ENCODE measurements at places on chromosomes 6 and 20.

DNA sequence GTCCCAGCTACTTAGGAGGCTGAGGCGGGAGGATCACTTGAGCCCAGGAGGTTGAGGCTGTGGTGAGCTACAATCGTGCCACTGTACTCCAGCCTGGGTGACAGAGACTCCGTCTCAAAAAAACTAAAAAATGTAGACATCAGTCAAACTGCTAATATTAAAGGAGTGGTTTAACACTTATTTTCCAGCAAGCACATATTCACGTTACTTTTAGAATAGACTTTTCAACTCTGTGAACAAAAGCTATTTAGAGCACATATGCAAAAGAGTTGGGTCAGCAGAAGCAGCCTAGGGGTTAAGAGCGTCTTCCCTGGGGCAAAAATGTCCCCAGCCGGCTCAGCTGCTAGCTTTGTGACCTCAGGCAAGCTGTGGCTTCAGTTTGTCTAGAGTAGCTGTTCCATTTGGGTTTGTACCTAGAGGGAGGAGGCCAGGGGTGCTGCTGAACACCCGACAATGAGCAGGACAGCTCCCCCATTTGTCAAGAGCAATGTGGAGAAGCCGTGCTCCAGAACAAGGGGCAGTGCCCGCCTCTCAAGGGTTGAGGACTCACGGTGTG is 62.5 kb upstream of the PTGIS start:
- DNase-seq = no peak

- DNase-seq = no peak
These were observed 302.7 kb upstream of the ZFP64 start for GRCh38 chr20:52494244-52494643.

DNA sequence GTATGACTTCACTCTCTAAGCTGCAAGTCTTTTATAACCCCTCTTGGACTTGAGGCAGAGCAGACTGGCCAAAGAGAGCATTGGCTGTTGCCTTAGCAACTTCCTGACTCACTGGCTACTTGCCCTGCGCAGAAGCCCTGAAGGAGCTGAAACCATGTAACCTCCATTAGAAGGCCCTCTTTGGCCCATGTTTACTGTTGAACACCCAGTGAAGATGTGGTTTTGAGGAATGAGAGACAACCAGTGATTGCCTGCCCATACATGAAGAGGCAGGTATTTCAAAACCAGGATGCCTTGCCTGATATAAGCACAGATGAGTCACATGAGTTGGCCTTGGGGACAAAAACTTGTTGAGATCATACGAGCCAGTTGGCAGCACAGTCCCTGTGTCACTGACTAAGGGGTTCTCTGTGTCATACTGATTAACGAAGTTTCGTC is 182.5 kb downstream of the EDN1 start:
- peak; percentile 20 for DNase-seq

- DNase-seq = no peak
These were observed 257.5 kb downstream of the ARID1B start for GRCh38 chr6:157034436-157035230.

DNA sequence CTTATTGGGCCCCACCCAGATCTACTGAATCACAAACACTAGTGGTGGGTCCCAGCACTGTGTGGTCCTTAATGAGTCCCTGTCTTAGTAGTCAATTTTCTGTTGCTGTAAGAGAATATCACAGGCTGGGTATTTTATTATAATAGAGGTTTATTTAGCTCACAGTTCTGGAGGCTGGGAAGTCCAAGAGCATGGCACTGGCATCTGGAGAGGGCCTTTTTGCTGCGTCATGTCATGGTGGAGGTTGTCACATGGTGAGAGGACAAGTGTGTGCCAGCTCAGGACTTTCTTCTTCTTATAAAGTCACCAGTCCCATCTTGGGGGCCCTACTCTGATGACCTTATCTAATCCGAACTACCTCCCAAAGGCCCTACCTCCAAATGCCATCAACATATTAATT is 105.0 kb downstream of the PPP1R14C start:
- no peak for DNase-seq

DNA sequence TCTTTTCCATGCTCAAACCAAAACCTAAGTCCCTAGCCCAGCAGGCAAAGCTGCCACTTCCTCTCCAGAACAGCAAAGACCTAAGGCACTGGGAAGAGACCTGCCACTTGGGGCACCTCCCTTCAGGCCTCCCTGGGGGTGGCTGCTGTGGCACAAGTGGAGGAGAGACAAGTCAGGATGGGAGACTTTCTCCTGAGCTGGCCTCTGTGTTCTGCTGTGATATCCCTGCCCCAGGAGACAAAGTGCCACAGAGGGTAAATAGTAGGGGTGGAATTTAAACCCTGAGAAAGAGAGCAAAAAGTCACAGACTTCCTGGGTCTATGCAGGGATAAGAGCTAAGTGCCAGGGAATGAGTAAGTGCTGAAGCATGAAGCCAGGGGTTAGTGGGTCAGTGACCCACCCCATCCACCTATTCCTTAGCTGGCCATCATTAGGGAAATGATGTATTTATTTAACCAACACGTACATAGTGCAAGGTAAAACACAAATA is 84.2 kb downstream of the MRPL14 start:
- DNase-seq = no peak

DNA sequence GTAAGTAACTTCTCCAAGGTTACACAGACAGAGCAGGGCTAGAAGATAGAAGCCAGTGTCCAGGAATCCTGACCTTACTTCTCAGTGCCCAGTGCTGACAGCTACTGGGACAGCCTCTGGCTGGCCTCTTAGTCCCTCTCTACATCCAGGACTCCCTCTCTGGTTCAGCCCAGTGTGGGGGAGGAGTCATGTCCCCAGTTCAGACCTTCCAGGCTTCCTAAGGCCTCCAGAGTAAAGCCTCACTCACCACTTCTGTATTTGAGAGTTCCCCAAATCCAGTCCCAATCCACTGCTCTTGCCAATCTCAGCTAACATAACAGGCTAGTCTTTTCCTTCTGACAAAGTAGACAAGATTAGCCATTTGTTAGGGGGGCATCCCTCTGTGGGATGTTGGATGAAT is 36.9 kb upstream of the EPB41L1 start:
- no peak for DNase-seq

- no peak for DNase-seq
These were observed 99.3 kb downstream of the MTHFD1L start for GRCh38 chr6:150964765-150965164.

- DNase-seq = no peak
These were observed 34.0 kb upstream of the BMP6 start for GRCh38 chr6:7691675-7692452.

GRCh38 chr20:18613553-18613952 is 25.7 kb downstream of the DTD1 start:
- no peak for DNase-seq

DNA sequence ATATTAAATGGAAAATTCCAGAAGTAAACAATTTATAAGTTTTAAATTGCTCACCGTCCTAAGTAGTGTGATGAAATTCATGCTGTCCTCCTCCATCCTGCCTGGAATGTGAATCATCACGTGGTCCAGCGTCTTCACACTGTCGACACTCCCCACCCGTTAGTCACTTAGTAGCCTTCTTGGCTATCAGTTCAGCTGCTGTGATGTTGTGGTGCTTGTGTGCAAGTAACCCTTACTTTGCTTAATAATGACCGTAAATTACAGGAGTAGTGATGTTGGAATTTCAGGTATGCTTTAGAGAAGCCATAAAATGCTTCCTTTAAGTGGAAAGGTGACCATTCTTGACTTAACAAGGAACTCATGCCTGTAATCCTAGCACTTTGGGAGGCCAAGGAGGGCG is 25.2 kb downstream of the RIOK1 start:
- no peak for DNase-seq

- DNase-seq = no peak
These were observed 14.5 kb downstream of the THBS2 start for GRCh38 chr6:169239181-169239580.

DNA sequence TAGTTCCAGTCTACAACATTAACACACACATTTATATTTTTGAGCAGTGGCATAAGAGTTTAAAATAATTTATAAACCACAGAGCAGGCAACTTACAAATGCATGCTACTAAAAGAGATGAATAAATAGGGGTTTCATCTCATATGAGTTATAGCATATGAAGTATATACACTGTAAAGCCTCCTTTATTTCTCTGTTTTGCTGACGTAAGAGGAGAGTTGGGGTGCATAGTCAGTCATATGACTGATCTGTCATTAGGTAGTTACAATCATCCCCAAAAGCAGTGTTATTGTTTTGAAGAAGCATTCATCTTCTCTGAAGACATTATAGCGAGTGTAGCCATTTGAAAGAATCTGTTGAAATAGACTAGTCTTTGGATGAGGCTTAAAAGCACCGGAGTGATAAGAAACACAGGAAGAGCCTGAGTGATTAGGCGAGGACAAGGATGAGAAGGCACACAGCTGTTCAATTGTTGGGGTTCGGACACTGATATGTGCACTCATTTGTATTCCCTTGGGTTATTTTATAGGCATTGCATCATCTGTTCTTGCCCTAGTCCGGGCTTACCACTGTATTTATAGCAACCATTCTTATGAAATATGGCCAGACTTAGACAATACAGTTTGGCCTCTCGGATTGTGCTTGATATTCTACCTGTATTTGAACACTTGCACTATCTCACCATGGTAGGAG is 325.7 kb downstream of the SAMD5 start:
- DNase-seq = no peak

- no peak for DNase-seq
These were observed 114.5 kb downstream of the FYN start for GRCh38 chr6:111758608-111759329.

DNA sequence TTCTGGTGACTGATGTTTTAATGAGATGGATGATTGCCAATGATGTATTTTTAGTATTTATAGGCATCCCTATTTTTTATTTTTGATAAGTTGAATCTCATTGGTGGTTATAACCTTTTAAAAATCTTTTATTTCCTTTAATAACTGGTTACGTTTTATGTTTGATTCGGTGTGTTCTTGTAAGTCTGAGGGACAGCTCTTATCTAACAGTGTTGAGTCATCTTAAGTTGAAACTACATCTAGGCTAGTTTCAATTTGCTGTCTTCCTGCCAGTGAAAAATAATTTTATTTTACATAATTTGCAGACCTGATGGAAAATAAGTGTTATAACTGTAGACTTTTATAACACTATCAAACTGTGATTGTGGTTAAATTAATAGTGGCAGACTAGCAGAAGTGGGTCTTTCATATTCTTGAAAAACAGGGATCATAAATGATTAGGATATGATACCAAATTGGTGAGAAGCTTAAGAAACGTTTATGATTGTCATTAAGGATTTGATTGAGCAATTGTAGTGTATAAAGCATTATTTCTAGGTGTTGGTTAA is 4.6 kb downstream of the AFDN start:
- DNase-seq = no peak

GRCh38 chr6:125201961-125202729 is 48.6 kb downstream of the TPD52L1 start:
- DNase-seq = peak; percentile 43

- no peak for DNase-seq
These were observed 51.8 kb downstream of the ABRACL start for GRCh38 chr6:139080255-139080920.

DNA sequence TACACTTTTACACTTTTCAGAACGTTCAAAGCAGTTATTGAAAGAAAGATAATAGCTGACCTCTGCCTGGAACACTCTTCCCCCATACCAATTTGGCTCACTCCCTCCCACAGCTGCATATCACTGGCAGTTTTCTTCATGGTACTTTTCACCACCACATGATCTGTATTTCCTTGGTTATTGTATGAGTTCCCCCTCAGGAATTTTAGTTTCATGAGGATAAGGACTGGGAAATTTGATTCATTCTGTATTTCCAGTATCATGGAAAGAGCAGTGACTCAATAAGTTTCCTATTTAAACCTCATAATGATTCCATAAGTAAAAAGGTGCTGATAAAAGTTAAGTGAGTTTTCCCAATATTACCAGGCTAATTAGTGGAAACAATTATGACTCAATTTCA is 16.0 kb downstream of the HTR1B start:
- no peak for DNase-seq

- DNase-seq = peak; percentile 32
These were observed 14.0 kb downstream of the KIAA1755 start for GRCh38 chr20:38246357-38247165.

DNA sequence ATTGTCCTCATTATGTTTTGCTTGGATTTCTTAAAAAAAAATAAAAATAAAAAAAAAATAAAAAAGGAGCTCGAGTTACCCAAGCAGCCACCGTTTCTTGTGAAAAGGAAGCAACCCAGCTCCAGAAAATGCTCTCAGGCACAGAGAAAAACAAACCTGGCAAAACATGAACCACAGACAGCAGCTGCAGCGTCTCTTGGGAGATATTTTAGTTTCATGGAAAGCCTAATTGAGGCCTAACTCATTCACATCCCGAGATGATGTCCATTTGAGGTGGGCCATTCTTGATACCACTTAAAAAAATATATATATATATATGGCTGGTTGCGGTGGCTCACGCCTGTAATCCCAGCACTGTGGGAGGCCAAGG is 13.7 kb upstream of the MRAP2 start:
- no peak for DNase-seq
